Hypothalamus (tissue), 51 donors: ENCODE measurements at places on chromosomes 7 and 10.

GRCh38 chr7:101823096-101823495 is 5.7 kb downstream of the CUX1 start:
- DNase-seq = no peak

- DNase-seq = no peak
These were observed 74.6 kb downstream of the VCL start for GRCh38 chr10:74072503-74072902.

- DNase-seq = no peak
These were observed 119.4 kb downstream of the VIPR2 start for GRCh38 chr7:159025161-159025779.

DNA sequence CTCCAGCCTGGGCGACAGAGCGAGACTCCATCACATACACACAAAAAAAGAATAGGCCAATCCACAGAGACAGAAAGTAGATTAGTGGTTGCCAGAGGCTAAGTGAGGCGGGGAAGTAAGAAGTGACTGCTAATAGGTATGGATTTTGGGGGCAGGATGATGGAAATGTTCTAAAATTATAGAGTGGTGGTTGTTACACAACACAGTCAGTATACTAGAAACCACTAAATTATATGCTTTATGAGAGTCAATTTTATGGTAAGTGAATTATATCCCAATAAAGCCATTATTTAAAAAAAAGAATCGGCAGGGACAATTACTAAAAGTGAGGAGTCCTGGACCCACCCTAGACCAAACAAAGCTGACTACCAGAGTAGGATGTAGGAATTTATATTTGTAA is 24.3 kb downstream of the DENND2A start:
- no peak for DNase-seq

- DNase-seq = no peak
These were observed 563.4 kb downstream of the ACTR3B start for GRCh38 chr7:153322991-153323390.

DNA sequence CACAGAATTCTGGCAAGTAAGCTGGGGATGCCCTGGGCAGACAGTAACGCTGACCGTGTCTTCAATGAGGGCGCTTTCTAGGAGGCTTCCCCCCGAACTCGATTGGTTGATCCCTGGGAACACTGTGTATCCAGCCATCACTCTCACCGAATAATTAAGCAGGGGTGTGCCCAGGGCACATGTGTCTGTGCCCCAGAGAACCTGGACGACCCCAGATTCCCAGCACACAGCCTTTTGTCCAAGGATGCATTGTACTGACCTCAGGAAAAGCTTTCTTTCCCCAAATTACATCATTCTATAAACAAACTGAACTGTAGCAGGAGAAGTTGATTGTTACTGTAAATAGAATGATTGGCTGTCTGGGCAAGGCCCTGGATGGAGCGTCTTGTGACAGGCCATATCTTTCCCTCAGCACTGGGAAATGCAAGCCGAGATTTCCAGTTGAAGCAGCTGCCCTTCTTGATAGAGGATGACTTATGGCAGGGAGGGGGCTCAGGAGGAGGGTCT is 6.6 kb upstream of the DEPP1 start:
- DNase-seq = no peak

- DNase-seq = no peak
These were observed 8.9 kb downstream of the FLNC start for GRCh38 chr7:128838981-128839731.

DNA sequence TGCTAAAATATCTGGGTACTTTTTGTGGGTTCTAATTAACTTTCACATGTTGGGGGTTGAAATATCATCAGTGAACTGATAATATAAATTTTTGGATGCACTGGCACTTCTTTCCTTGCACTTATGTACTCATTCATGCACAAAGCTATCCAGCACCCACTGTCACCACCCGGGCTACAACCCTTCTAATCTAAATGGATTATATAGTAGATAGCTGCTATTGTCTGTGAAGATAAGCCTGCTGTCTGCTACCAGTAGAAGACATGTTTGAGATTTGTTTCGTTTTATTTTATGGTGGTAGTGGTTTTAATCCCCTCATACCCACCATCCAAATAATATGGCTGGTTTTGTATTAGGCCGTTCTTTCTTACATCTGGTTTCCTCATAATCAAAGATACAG is 353.5 kb upstream of the LRGUK start:
- no peak for DNase-seq

DNA sequence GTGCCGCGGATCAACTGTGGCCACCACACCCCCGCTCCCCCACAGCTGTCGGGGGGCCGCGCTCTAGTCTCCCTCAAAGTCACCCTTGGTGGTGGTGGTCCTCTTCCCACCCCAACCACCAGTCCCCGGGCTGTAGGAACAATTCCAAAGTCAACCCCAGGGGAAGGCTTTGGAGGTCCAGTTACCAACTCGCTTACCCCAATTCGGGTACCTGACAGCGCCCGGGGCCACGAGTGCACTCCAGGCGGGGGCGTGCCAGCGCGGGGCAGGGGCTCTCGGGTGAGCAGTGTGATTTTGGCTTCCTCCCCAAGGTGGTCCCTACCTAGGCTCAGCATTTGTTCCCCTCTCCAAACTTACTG is 584 bp upstream of the ZMIZ1 start:
- no peak for DNase-seq
